ENCODE measurements at places on chromosomes 16 and 17.

DNA sequence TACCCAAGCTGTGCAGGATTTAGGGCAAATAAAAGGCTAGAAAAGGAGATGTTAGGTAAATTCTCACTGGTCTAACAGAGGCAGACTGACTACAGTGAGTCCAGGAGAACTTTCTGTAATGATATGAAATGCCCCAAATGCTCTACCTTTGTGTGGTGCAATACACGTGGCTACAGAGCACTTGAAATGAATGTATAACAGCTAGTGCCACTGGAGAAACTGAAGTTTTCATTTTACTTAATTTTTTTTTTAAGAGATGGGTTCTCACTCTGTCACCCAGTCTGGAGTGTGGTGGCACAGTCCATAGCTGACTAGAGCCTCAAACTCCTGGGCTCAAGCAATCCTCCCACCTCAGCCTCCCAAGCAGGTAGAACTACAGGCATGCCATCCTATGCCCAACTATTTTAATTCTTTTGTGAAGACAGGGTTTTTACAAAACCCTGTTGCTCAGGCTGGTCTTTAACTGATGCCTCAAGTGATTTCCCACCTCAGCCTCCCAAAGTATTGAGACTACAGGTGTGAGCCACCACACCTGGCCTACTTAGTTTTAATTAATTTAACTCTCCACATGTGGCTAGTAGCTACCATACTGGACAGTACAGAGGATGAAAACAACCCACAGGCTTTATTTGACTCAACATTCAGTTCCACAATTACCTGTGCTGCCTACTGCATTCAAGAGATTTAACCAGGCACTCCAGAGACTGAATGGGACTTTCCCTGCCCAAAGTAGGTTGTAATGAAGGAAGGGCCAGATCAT lies 84.8 kb upstream of the PLEKHM1 start:
- DNase-seq, result no peak

DNA sequence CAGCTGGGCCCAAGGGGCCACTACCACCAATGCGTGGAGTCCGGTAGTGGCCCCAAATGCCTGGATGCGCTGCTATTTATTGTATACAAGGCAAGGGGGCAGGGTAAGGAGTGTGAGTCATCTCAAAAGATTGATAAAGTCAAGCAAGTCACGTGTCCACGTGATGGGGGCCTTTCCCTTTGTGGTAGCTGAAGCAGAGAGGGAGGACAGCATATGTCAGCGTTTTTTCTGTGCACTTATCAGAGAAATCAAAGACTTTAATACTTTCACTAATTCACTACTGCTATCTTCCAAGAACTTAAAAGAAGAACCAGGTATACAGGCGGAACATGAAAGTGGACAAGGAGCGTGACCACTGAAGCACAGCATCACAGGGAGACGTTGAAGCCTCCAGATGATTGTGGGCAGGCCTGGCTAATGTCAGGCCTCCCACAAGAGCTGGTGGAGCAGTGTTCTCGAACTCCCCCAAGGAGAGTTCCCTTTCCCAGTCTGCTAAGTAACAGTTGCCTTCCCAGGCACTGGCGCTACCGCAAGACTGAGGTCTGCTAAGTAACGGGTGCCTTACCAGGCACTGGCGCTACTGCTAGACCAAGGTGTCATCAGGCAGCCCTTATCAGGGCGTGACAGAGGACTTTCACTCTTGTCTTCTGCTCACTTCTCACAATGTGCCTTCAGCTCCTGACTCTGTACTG lies 10.8 kb upstream of the ASB16 start:
- DNase-seq, result no peak

DNA sequence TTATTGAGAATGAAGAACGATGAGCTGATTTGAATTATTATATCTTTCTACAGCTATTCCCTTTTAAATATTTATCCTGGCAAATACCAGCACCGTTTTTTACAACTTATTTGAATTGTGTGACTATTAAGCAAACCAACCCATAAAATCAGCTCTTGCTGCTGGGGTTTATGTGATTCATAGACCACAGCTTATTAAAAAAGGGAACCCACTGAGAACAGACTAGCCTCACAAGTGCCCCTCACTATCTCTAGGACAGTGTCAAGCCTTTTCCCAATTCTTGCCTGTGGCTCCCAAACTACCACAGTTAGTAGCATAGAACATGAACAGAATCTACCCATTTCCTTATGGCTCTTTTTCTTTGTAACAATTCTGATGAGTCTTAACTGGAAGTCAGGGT lies 6.1 kb upstream of the LIG3 start:
- DNase-seq, result no peak

DNA sequence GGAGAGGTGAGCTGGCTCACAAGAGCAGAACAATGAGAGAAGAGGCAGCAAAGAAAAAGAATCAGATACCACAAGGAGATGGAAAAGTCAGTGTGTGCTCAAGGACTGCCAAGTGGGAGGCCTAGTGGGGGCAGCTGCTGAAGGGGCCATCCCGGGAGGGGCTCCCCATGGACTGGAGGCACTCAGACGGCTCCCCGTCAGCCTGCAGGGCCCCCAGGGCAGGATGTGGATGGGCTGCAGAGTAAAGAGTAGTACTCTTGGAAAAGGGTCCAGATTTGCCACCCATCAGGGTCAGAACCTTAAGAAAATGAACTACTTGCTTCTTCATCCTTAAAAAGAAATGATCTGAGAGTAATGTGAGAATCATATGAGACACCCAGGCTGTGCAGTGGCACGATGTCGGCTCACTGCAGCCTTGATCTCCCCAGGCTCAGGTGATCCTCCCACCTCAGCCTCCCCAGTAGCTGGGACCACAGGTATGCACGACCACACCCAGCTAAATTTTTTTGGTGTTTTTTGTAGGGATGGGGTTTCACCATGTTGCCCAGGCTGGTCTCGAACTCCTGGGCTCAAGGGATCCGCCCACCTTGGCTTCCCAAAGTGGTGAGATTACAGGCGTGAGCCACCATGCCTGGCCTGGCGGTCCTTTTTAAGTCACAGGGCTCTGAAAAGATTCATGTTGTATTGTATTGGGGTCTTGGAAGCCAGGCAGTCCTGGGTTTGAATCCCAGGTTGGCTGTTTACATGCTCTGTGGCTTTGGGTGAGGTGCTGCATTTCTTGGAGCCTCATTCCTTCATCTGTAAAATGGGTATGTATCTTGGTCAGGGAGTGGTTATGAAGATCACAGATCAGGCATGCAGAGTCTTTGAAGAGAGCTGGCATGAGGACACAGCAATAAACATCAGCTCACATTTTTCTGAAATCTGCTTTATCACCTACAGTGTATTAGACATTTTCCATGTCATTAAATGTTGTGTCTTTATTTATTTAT lies 15.1 kb downstream of the ACSF2 start:
- DNase-seq, result no peak

DNA sequence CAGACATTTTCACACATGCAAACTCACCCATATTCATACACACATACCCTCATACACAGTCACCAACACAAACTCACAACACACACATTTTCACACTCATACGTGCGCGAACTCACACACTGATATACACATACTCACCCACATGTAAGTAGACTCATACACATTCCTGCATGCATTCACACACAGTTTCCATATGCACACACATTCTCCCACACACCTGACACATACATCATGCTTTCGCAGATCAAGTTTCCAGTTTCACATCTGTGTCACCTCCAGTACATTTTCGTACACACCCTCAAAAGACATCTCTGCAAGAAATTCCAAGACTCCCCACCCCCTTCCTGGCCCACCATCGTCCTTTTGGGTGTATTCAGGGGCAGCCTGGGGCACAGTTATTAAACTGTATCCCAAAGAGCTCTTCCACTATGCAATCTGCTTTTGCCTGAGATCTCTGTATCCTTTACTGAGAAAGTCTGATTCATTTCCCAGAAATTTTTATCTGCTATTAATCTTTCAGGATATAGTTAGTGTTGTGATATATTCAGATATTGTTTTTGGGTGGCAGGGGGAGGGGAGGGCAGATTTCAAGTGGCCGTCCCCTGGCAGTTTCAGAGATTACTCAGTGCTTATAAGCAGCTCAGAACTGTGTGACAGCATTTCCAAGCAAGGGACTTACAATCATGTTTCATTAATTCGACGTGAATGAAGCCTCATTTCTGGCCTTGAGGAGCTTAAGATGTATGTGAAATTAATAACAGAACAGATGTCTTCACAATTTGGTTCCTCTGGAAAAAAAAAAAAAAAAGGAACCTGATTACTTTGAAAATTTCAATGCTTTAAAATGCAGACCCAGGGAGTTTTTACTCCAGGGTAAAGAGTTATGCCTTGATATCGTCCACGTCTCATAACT lies 35.3 kb upstream of the MMP2 start:
- no peak for DNase-seq

GRCh38 chr17:393806-394717 lies 41.5 kb upstream of the RPH3AL start:
- DNase-seq, result no peak

GRCh38 chr17:82386255-82386831 lies 14.8 kb downstream of the UTS2R start:
- no peak for DNase-seq

Data from NCI-H146 (cell line).